CD4-positive, alpha-beta T cell treated with Interleukin-10 for 1 hour (primary cell): ENCODE measurements at places on chromosomes 16 and 17.
A peak's percentile ranks its signal among the peaks of the same experiment; 100 is the strongest.

DNA sequence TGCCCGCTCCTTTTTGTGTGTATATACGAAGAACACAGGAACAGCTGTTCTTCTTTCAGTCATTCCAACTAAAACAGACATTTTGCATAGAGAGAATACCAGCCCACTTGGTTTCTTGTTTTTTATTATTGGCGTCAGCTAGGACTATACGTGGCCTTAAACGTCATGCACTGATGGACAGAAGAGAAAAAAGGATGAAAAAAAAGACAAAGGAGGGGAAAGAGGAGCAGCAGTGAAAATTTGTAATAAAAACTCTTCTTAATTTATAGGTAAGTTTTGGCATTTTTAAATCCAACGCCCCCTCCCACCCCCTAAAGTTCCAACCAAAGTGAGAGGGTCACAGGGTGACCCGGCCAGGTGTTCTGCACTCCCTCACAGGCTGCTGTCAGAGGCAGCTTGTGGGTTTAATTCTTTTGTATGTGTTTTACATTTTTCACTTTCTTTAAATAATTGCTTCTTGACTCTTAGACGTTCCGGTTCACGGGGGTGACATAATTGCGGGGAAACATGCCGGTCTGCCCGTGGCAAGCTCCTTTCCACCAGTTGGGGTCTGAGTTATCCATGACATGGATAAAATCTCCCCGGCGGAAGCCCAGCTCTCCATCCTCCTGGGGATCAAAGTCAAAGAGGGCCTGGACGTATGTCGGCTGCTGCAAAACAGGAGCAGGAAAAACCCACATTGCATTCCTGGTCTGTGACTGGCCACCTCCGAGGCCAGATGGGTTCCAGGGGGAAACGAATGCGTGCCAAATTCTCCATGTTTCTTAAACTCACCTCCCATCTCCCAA is 30.9 kb upstream of the SLC25A19 start:
- DNase-seq = no peak

DNA sequence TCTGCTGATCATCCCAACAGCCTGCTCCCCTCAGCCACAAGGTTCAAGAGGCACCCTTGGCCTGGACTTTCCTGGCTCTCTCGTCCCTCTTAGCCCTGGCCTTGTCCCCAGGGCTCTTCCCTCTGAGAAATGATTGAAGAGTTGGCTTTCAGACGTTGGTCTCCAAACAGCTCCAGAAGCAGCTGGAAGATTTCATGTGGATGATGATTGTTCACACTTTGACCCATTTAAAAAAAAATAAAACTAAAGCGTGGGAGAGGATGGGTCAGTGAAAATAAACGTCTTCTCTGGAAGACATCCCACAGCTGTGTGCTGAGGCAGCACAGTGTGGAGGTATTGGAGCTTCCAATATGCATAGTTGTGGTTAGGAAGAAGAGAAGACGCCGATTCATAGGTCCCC is 54.7 kb upstream of the CDH11 start:
- no peak for DNase-seq

DNA sequence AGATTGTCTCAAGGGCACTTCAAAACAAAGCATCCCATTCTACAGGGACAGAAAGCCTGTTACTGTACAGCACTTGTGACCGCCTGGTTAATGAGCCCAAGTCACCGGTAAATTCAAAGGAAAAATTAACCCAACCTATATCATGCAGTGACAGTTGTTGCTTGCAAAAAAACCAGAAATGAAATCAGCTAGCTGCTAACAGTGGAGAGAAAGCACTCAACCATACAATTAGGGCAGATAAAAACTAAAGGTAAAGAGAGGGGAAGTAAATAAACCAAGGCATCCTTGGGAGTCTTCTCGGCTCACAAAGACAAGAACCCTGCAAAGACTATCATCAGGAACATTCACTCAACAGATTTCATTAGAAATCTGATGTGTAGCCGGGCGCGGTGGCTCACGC is 5.9 kb downstream of the RETREG3 start:
- no peak for DNase-seq

DNA sequence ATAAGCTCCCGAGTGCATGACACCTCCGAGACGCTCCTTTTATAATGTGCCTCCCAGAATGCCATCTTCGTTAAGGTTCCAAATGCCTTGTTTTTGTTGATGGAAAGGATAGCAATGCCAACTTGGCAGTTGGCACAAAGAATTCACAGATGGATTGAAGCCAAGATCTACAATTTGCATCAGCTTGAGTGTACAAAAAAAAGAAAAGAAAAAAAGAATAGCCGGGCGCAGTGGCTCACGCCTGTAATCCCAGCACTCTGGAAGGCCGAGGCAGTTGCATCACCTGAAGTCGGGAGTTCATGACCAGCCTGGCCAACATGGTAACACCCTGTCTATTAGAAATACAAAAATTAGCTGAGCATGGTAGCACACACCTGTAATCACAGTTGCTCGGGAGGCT is 7.6 kb downstream of the TBC1D16 start:
- DNase-seq = no peak

DNA sequence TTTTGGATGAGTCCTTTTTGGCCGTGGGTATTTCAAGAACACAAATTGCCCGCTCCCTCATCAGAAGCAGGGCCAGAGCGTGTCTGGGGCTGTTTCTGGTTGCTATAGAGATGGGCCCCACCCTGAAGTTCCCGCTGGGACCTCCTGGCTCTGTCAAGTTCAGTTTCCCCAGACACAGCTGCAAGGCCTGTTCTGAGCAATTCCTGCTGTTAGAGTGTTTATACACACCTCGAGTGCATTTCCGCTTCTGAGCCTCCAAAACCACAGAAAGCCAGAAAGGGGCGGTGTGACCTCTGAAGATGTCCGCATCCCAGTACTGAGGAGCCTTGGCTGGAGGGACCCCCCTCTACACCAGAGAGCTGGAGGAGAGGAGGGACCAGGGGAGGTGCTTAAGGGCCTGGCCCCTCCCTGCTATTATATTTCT is 9.3 kb upstream of the WBP2 start:
- DNase-seq = peak; percentile 64

DNA sequence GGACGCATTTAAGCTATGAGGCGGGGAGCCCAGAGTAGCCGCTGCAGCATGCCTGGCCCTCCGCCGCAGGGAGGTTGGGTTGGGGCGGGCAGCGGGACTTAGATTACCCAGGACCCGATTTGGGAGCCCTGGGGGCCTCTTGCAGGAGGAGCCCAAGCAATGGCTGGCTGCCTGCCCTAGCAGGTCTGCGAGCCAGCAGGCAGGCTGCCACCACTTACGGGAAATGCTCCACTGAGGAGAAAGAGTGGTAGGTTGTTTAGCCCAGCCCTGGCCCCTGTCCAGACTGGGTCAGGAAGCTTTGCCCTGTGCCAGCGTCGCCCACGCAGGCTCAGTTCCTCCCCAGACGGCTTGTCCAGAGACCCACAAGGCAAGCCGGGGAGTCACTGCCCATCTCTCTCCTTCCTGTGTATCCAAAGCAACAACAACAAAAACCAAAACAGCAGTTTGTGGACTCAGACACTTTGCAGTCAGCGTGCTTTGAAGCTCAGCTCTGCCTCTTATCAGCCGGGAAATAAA is 10.3 kb upstream of the TVP23A start:
- DNase-seq = no peak

GRCh38 chr17:27218719-27219488 is 75.0 kb upstream of the WSB1 start:
- DNase-seq = no peak

GRCh38 chr16:75035410-75035968 is 36.7 kb downstream of the ZNRF1 start:
- no peak for DNase-seq

DNA sequence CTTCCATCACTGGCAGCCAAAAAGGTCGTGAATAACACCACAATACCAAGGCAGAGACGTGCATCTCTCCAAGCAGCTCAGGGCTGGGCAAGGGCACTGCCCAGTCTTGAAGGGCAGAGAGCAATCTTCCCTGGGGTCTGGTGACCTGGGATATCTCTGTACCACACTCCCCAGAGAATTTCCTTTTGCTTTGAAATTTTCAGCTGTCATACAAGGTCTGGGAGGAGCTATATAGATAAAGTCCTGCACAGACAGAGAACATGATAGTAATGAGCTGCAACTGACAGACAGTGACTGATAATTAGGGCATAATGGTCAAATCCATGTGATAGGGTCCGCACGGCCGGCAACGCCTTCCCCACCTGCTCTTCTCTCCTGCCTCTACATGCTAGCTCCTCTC is 68.2 kb downstream of the DYNLRB2 start:
- no peak for DNase-seq

GRCh38 chr17:11330826-11331225 is 89.8 kb downstream of the SHISA6 start:
- no peak for DNase-seq

GRCh38 chr17:4631431-4631830 is 10.0 kb downstream of the ALOX15 start:
- DNase-seq = no peak

- DNase-seq = peak; percentile 81
These were observed 259.7 kb downstream of the SEC14L1 start for GRCh38 chr17:77400445-77400870.

GRCh38 chr16:55036371-55036821 is 105.7 kb downstream of the IRX5 start:
- DNase-seq = no peak

- DNase-seq = no peak
These were observed 14.4 kb downstream of the SLFN5 start for GRCh38 chr17:35257208-35257659.

- no peak for DNase-seq
These were observed 75.7 kb downstream of the IRF8 start for GRCh38 chr16:85974428-85975375.

DNA sequence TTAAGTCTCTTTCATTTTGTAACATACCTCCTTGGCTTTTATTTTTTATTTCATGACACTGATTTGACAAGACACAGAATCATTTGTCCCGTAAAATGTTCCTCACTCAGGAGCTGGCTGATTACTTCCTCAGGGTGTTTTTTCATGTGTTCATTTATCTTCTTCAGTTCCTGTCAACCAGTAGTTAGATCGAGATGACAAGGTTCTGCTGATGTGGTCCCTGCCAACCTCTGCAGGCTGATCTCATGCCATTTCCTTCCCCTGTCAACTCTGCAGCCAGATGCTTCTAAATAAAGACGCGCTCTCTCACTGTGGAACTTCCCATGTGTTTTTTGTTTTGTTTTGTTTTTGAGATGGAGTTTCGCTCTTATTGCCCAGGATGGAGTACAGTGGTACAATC is 8.1 kb upstream of the CXCL16 start:
- DNase-seq = peak; percentile 45

GRCh38 chr16:63331111-63331510 is 1294.9 kb upstream of the CDH8 start:
- DNase-seq = no peak

GRCh38 chr16:16041196-16041892 is 91.9 kb downstream of the ABCC1 start:
- DNase-seq = peak; percentile 31

DNA sequence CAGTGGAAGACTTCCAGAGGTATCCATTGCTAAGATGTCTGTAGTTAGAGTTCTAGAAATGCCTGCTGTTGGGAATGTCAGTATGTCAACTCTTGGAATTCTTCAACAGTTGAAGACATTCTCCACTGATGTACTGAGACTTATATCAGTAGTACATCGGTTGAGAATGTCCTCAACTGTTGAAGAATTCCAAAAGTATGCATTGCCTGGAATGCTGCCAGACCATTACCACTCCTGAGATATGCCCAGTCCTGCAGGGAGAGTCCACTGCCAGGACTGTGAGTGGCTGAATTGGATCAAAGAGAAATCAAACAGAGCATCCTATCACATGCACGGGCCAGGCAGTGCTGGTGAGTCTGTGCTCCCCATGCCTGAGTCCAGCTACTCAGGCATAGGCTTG is 42.0 kb downstream of the IL21R start:
- DNase-seq = no peak

- DNase-seq = no peak
These were observed 114.1 kb downstream of the PITPNC1 start for GRCh38 chr17:67491009-67491680.

DNA sequence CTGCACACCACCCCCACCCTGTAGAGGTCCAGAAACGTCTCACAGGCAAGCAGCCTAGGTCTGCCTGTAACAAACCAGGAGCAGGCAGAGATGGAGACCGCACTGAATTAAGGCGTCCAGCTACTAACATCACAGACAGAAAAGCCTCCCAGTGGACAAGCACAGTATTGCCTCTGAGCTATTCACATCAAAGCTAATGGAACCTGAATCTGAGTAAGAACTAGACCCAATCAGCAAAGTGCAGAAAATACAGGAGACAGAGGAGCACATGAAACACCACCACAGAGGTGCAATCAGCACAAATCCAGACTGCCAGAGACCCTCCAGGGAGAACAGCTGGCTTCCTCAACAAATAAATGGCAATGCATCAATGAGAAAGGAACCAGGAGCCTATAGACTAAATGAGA is 22.2 kb upstream of the PEMT start:
- peak; percentile 61 for DNase-seq

GRCh38 chr16:4913774-4914525 is 23.0 kb downstream of the PPL start:
- no peak for DNase-seq

- no peak for DNase-seq
These were observed 16.2 kb downstream of the MARCHF10 start for GRCh38 chr17:62791767-62792446.

- DNase-seq = no peak
These were observed 47.4 kb downstream of the CEP95 start for GRCh38 chr17:64554028-64554637.

DNA sequence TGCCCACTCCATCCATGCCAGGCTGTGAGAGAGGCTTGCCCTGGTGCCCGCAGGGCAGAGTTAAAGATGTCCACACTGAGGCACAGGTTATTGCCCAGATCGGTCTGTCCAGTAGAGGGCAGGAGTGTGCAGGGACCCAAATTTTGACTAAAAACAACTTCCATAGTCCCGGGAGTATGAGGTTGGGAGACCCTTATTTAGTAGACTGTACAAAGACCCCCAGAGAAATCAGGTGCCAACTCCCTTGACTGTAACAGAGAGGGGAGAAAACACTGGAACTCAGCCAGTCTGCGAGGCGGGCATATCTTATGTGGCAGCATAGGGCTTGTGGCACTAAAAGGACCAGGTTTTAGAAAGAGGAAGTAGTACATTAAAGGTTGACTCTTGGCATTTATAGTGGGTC is 43.4 kb downstream of the HNF1B start:
- DNase-seq = peak; percentile 28

DNA sequence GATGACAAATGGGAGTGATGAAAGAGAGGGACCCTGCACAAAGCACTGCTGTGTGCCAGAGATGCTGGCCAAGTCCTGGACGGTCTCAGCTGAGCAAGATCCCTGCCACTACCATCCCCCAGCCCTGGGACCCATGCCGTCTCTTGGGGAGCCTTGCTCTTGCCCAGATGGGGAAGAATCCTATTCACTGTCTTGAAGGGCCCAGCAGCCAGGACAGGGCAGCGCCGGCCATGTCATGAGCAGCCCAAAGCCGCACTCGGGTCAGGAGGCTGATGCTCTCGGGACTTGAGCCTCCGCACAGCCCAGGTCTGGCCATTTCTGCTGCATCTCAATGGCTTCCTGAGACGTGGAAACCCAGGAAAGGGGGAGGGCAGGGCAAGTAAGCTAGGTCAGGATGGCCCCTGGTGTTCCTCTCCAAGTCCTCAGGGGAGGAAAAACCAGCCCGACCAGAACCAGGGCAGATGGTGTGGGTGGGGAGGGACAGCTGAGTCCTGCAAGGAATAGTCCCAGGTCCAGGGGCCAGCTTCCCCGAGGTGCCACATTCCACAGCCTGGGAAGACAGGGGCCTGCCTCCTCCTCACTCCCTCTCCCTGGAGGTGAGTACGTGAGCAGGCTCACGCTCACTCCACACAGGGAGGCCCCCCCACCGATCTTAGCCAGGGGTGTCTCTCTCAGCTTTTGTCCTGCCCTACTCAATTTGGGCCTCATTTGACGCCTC is 7.8 kb upstream of the KRT19 start:
- DNase-seq = no peak
